Central memory CD8-positive, alpha-beta T cell (primary cell): ENCODE measurements at places on chromosomes 5 and 9.

- DNase-seq: no peak
- peaks cover 5% of the 10 kb centered on the region for H3K36me3 ChIP-seq
- H3K27ac ChIP-seq: no peak overlapping the region
- H3K4me3 ChIP-seq: no peak overlapping the region
These were observed 2.9 kb downstream of the SLC6A18 start for GRCh38 chr5:1228120-1228519.

- H3K36me3 ChIP-seq: no peaks in the 10 kb centered on the region
- no peak overlapping the region for H3K27ac ChIP-seq
- H3K27me3 ChIP-seq: no peaks in the 10 kb centered on the region
- no peak overlapping the region for H3K4me3 ChIP-seq
These were observed 32.7 kb downstream of the GRIA1 start for GRCh38 chr5:153523211-153523610.

DNA sequence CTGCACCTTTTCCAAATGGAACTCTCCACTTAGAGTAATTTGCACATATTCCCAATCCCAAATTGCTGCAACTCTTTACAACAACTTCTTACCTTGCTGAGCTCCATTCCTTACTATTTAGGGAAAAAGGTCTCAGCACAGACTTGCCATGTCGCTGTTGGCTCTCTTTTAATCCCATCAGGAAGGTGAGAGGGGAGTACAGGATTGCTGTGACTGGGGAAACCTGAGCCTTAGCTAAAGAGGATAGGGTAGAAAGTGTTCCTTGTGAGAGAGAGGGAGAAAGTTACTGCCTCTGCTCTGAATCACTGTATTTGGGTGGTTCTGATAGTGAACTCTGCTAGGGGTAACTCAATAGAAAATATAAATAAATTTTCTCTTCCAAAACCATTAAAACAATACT is 43.7 kb upstream of the GABRA1 start:
- no peak overlapping the region for H3K27ac ChIP-seq
- H3K4me3 ChIP-seq: no peak overlapping the region
- H3K36me3 ChIP-seq: no peaks in the 10 kb centered on the region
- H3K4me1 ChIP-seq: no peaks in the 10 kb centered on the region
- H3K27me3 ChIP-seq: no peaks in the 10 kb centered on the region

- H3K27me3 ChIP-seq: peaks cover 30% of the 10 kb centered on the region
- H3K36me3 ChIP-seq: no peaks in the 10 kb centered on the region
- no peak overlapping the region for H3K4me3 ChIP-seq
- no peak overlapping the region for H3K27ac ChIP-seq
- H3K4me1 ChIP-seq: no peaks in the 10 kb centered on the region
These were observed 24.1 kb downstream of the PCSK1 start for GRCh38 chr5:96408841-96409538.

- no peak overlapping the region for H3K4me3 ChIP-seq
- no peaks in the 10 kb centered on the region for H3K4me1 ChIP-seq
- H3K27me3 ChIP-seq: no peaks in the 10 kb centered on the region
- H3K36me3 ChIP-seq: no peaks in the 10 kb centered on the region
- H3K27ac ChIP-seq: no peak overlapping the region
- DNase-seq: no peak
These were observed 148.3 kb upstream of the GHR start for GRCh38 chr5:42274913-42275312.

DNA sequence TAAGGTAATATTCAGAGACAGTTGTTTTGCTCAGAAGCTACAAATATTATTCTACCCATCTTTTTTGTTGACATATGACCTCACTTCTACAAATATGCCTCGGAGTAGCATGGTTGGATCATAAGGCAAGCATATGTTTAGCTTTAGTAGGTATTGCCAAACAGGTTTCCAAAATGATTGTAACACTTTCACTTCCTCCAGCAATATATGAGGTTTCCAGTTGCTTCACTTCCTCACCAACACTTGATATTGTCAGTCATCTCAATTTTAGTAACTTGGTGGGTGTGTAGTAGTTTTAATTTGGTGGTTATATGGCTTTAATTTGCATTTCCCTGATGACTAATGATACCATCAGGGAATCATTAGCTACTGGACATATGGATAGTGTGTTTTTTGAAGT is 46.7 kb downstream of the TNFSF8 start:
- H3K27ac ChIP-seq: no peak overlapping the region
- peaks cover 10% of the 10 kb centered on the region for H3K4me1 ChIP-seq
- H3K4me3 ChIP-seq: no peak overlapping the region

DNA sequence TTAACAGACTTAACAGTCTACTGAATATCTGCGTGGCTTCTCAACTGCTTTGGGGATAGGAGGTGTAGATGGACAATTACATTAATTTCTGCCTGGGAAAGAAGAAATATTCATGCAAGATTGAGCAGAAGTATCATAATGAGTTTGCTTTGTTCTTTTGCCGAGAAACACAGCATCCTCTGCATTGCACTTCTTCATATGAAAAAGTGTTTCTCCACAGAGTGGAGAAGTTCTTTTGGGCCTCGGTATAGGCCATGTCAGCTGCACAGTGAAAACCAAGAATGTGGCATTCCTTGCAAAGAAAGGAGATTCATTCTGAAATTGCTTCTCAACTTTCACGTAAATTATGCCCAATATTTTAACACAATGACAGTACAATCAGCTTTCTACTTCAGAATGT is 17.6 kb upstream of the SNX2 start:
- no peak for DNase-seq
- peaks cover 8% of the 10 kb centered on the region for H3K27me3 ChIP-seq
- H3K36me3 ChIP-seq: peaks cover 1% of the 10 kb centered on the region
- H3K4me3 ChIP-seq: no peak overlapping the region
- H3K27ac ChIP-seq: no peak overlapping the region

GRCh38 chr5:123800640-123801039 is 288.7 kb downstream of the CSNK1G3 start:
- no peak overlapping the region for H3K4me3 ChIP-seq
- H3K27me3 ChIP-seq: no peaks in the 10 kb centered on the region
- no peak for DNase-seq
- H3K36me3 ChIP-seq: no peaks in the 10 kb centered on the region
- H3K27ac ChIP-seq: no peak overlapping the region

DNA sequence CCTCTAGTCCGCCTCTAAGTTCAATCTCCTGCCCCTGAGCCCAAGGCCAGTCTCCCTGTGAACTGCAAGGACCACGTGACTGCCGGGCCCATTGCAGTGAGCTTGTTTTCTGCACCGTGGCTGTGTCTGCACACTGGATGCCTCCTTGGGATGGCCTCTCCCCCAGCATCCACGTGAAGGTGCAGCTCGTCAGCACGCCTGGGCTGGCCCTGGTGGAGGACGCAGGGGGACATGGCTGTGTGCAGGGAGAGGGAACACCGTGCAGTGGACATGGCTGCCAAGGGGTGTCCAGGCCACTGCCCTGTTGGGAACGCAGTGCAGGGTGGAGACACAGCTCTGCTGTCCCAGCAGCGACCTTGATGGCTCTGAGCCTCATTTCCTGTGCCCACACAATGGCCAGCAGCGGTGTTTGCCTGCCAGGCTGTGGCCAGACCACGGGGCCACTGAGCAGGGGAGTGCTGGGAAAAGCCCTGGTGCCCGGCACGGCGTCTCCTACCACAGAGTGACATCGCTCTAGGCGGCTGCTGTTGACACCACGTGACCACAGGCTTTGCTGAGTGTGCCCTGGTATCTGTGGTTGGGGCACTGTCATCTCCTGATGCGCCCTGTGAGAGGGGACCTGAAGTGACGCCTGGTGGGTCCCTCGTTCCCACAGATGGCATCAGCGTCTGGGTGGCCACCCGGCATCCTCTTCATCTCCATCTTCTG is 26.9 kb upstream of the EXOC3 start:
- no peak overlapping the region for H3K27ac ChIP-seq
- peaks cover 14% of the 10 kb centered on the region for H3K27me3 ChIP-seq
- H3K4me1 ChIP-seq: no peaks in the 10 kb centered on the region
- H3K36me3 ChIP-seq: no peaks in the 10 kb centered on the region
- DNase-seq: no peak

DNA sequence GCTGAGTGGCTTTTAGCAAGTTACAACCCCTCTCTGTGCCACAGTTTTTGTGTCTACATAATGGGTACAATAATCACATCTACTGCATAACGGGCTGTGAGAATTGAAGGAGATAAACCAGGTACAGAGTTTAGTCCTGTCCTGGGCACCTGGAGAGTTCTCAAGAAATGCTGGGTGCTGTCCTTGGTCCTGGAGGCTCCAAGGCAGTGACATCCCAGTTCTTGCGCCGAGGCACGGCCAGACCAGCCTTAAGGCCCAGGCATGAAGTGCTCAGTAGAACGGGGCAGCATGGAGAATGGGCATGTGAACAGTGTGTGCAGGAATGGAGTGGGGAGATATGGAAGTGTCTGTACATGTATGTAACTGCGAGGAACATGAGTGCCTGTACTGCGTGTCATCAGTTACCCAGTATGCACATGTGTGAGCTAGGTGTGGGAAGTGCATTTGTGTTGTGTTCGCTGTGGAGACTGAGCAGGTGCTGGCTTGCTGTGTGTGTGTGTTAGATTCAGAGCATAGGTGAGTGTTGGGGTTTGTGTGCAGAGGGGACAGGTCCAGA is 6.3 kb upstream of the UNC5A start:
- H3K27ac ChIP-seq: no peak overlapping the region
- no peaks in the 10 kb centered on the region for H3K4me1 ChIP-seq
- peaks cover 63% of the 10 kb centered on the region for H3K27me3 ChIP-seq

GRCh38 chr5:1867114-1867814 is 15.5 kb downstream of the IRX4 start:
- H3K4me3 ChIP-seq: no peak overlapping the region
- peaks cover 2% of the 10 kb centered on the region for H3K36me3 ChIP-seq
- H3K27me3 ChIP-seq: peaks cover 48% of the 10 kb centered on the region
- no peak for DNase-seq

DNA sequence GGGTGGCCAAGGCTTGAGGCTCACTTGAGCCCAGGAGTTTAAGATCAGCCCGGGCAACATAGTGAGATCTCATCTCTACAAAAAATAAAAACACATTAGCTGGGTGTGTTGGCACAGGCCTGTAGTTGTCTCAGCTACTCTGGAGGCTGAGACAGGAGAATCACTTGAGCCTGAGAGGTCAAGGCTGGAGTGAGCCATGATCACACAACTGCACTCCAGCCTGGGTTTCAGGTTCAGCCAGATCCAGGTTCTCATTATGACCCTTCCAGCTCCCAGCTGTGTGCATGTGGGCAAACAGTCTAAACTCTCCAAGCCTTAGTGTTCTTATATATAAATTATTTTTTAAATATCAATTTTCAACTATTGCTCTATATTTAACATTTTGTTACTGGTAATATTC is 67.9 kb downstream of the ALDH7A1 start:
- peaks cover 18% of the 10 kb centered on the region for H3K27me3 ChIP-seq
- no peak overlapping the region for H3K27ac ChIP-seq

GRCh38 chr9:102950346-102950745 is 44.8 kb upstream of the CYLC2 start:
- no peaks in the 10 kb centered on the region for H3K27me3 ChIP-seq
- H3K4me3 ChIP-seq: no peak overlapping the region
- no peak overlapping the region for H3K27ac ChIP-seq
- no peaks in the 10 kb centered on the region for H3K4me1 ChIP-seq
- no peaks in the 10 kb centered on the region for H3K36me3 ChIP-seq

GRCh38 chr5:172944741-172945140 is 14.5 kb upstream of the RPL26L1 start:
- no peak for DNase-seq
- no peaks in the 10 kb centered on the region for H3K27me3 ChIP-seq
- no peak overlapping the region for H3K27ac ChIP-seq
- peaks cover 11% of the 10 kb centered on the region for H3K36me3 ChIP-seq
- no peak overlapping the region for H3K4me3 ChIP-seq

- no peak for DNase-seq
- peak overlapping the region; percentile 78 for H3K27ac ChIP-seq
- H3K4me3 ChIP-seq: no peak overlapping the region
- H3K27me3 ChIP-seq: peaks cover 10% of the 10 kb centered on the region
- no peaks in the 10 kb centered on the region for H3K36me3 ChIP-seq
These were observed 12.7 kb downstream of the DUSP1 start for GRCh38 chr5:172758077-172758833.

DNA sequence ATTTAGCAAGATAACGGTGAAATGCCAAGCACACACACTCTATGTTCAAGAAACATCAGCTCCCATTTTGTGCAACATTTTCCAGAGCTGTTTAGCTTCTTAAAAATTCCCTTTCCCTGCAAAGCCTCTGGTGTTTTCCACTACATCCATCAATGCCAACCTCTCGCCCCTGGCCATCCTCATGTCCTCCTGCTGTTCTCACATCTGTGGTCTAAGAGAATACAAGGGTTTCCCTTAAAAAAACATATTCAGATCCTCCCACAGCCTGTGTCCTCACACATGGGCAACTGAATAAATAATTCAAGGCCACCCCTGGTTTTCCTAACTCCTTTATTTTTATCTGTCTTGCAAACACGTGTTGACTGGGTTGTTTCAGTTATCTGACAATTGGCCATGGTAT is 70.3 kb downstream of the PAPPA start:
- H3K27ac ChIP-seq: no peak overlapping the region
- H3K27me3 ChIP-seq: no peaks in the 10 kb centered on the region
- no peak for DNase-seq

- no peaks in the 10 kb centered on the region for H3K4me1 ChIP-seq
- DNase-seq: no peak
- peaks cover 67% of the 10 kb centered on the region for H3K27me3 ChIP-seq
- no peak overlapping the region for H3K4me3 ChIP-seq
- peaks cover 2% of the 10 kb centered on the region for H3K36me3 ChIP-seq
These were observed 81.5 kb downstream of the LMX1B start for GRCh38 chr9:126695186-126695585.

DNA sequence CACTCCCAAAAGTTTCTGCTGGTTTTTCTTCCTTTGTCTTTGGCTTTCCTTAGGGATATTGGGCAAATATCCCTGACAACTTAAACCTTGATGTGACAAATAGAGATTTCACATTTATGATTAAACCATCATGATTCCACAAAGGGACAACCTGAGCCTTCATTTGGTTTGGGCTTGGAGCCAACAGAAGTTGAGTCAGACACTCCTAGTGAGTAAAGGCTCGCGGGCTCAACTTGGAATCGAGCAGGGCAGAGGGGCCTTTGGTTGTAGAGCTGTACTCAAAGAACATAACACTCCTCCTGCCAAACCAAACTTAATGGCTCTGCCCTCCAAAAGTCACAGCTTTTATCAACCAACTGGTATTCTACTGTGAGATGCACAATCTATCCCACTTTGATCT is 290.2 kb upstream of the MAP3K1 start:
- H3K4me1 ChIP-seq: no peaks in the 10 kb centered on the region
- no peak overlapping the region for H3K27ac ChIP-seq
- no peak overlapping the region for H3K4me3 ChIP-seq
- H3K27me3 ChIP-seq: peaks cover 20% of the 10 kb centered on the region
- H3K36me3 ChIP-seq: peaks cover 2% of the 10 kb centered on the region
- no peak for DNase-seq

GRCh38 chr9:18824095-18824666 is 208.8 kb downstream of the SAXO1 start:
- DNase-seq: no peak
- H3K27me3 ChIP-seq: no peaks in the 10 kb centered on the region
- H3K27ac ChIP-seq: no peak overlapping the region
- H3K4me1 ChIP-seq: peaks cover 6% of the 10 kb centered on the region
- H3K36me3 ChIP-seq: no peaks in the 10 kb centered on the region
